ENCODE measurements at places on chromosomes 7 and 10.
A peak's percentile ranks its signal among the peaks of the same experiment; 100 is the strongest.

DNA sequence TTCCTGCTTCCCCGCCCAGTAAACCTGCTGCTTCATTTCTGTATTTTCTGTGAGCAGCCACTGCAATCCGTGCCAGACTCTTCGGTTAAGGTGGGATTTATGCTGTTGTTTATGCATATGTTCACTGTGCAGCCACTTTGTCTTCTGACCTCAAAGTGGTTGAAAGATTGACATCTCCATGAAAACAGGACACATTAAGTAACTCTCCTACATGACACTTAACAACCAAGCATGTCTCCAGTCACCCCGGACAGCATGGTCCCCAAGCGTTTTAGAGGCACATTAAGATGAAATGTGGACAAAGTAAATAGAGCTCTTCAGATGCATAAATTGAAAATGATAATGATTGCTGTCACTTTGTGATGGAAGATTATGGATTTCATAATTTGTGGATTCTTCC is 421.3 kb downstream of the GFRA1 start:
- DNase-seq: no peak

GRCh38 chr7:115019882-115020605 is 98.2 kb downstream of the MDFIC start:
- DNase-seq: peak; percentile 81

DNA sequence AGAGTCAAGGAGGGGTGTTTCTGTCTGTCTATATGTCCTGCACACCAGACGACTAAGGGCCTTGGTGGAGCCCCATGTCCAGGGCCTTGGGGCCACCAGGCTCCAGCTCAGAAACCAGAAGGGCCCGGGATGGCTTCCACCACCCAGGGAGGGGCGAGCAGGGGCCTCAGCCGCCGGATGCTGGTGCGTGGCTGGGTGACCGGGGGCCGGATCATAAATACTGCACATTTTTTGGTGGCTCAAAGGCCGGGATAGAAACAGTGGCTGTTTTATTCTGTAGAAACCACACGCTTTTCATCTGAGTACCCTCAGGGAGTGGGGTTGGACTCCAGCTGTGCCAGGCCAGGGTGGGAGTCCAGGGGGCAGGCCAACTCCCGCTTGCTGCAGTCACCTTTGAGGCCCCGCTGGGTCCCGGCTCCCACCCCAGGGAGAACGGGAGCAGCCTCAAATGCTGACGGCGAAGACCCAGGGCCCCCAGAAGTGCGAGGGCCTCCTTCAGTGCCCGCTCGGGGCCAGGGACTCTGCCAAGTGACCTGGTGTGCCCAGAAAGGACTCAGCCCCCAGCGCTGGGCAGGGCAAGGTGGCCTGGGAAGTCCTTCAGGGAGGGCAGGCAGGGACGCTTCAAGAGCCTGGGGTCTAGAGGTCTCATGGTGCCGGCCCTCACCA is 28.2 kb downstream of the PDGFA start:
- DNase-seq: no peak

DNA sequence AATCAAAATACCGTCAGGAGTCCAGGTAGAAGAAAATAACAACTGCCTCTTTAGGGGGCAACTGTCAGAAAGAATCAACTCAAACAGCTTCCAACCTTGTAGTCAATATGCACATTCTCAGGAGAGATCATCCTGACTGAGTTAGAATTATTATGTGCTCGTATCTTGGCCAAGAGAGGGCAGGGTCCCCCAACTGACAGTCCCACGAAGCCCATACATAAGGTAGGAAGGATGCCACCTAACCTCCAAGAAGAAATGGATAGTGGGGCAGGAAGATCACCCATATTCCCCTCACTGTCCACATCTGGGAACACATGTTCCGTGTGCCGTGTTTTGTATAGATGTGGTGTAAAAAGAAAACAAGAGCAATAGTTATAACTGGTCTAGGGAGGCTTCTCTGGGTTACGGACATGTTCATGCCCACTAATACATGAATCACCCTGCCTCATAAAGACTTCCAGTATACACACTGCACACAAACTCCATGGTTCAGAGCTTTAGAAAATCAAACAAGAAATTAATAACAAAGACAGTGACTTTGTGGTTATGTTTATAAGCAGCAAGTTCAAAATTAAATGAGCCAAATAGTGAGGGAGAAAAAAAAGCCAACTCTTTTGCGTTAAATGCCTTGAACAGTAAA is 295.6 kb downstream of the FGFR2 start:
- no peak for DNase-seq

GRCh38 chr10:124621637-124622036 is 122.5 kb downstream of the FAM53B start:
- DNase-seq: peak; percentile 17

Measured in NCI-H187 treated with DMSO at 0.1 percent for 48 hours (cell line).